ENCODE measurements at places on chromosomes 7 and 10.

GRCh38 chr7:115260381-115260780, 338.5 kb downstream of the MDFIC start:
- no peak for DNase-seq

DNA sequence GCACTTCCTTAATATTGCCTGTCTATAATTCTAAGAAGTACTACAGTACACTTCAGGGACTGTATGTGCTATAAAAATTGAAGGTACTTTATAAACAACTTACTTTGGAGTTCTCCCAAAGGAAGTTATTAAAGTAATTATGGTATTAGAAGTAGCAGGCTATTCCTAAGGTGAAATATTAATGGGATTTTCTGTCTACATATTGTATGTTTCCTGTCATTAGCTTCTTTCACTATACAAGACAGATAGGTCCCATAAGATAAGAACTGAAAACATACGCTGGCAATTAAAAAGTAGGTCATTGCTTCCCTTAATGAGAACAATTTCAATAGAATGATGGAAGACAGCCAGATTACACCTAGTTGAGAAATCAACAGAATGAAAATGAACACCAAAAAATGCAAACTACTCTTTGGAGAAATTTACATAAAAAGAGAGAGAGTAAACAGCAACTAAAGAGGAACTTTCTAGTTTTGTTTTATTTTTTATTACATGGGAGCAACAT, 147.0 kb downstream of the HBP1 start:
- no peak for DNase-seq

GRCh38 chr10:113767222-113767621, 15.7 kb downstream of the PLEKHS1 start:
- DNase-seq: no peak

GRCh38 chr10:70328967-70329366, 45.2 kb upstream of the NPFFR1 start:
- DNase-seq: no peak

- peak; percentile 24 for DNase-seq
Observed at GRCh38 chr7:39950473-39951225, 593 bp downstream of the CDK13 start.

DNA sequence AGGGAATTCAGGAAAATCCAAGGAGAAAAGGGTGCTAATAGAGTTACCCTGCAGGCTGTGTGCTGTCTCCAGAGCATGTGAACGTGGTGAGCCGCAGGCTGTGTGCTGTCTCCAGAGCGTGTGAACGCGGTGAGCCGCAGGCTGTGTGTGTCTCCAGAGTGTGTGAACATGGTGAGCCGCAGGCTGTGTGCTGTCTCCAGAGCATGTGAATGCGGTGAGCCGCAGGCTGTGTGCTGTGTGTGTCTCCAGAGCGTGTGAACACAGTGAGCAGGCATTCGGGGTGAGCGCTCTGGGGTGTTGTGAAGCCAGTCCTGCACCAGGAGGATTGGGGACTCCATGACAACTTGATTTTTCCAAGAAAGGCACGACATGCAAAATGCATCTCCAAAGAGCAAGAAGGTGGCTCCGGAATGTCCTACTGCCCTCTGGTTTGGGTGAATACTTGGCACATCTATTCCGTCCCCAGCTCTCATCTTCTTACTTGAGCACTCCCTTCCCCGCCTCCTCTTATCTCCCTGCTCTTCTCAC, 407.9 kb upstream of the SHH start:
- no peak for DNase-seq

- no peak for DNase-seq
Observed at GRCh38 chr10:69466158-69466490, 14.9 kb downstream of the TSPAN15 start.

- no peak for DNase-seq
Observed at GRCh38 chr10:86547296-86547695, 25.7 kb upstream of the WAPL start.

GRCh38 chr7:2471022-2471329, 5.2 kb downstream of the GRIFIN start:
- DNase-seq: no peak

DNA sequence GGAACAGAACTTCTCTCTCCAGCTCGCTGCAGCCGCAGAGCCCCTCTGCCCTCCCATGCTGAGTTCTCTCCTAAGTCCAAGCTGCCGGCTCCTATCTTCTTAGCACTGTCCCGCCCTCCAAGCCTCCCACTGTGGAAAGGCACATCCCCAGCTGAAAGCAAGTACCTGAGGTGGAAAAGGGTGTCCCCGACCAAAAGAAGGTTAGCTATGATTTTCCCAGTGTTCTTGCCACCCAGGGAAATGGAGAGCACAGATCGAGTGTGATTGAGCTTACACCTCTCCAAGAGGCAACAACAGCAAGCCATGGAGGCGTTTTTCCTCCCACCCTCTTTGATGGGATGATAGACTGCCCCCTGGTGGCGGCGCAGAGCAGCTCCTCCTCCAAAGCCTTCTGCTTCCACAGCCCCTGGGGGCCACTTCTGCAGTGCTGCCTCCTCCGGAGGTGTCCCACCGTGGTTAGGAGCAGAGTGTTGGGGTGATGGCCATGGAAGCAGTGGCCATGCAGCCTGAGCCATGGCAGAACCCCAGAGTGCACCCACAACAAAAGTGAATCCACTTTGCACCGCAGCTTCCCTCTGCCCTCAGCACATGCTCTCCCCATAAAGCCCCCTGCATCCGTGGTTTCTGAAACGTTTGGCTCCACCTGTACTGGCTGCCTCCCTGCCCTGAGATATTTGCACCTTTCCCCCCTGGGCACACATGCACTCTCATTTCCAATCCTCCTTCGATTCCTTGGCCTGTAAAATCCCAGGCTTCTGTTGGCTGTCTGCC, 143.1 kb upstream of the STK17A start:
- DNase-seq: peak; percentile 37

GRCh38 chr7:143408686-143409561, at the start of gene EPHA1:
TSS of gene EPHA1 (minus strand) at chr7:143408856. CDS start at chr7:143408805, 51 bp downstream.
- peak; percentile 79 for DNase-seq

DNA sequence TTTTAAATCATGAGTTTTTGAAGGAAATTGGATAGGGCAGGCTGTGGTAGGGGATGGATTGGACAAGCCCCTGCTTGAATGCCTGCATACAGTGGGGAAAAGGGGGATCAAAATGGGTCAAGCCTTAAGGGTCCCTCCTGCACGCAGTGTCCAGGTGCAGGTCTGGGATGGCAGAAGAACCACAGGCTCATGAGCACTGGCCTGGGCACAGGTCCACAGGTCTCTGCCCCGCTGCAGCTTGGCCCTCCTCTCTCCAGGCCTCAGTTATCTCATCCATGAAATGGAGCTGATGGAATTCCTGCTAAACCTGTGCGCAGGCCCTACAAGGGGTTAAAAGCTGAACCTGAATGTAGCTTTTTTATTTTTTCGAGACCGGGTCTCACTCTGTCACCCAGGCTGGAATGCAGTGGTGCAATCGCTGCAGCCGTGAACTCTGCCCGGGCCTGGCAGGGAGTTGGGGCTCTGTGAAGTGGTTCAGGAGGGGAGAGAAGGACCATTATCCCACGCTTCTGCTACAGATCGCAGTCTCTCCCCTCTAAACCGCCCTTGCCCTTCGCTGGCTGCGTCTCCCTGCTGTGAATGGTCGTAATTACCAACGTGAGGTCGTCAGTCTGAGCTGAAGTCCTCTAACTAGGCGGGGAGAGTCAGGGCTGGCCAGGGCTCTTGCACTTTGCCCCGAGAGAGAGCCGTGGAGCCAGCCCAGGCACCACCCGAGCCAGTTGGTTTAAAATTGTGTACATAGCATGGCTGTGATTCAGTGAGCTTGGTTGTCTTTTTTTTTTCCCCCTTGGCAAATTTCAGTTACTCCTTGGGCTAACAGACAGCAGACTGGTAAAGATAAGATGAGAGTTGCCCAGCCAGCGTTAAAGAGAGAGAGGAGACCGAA, 77.5 kb upstream of the GTF2I start:
- DNase-seq: no peak

- no peak for DNase-seq
Observed at GRCh38 chr10:16769331-16769730, 47.9 kb downstream of the RSU1 start.

DNA sequence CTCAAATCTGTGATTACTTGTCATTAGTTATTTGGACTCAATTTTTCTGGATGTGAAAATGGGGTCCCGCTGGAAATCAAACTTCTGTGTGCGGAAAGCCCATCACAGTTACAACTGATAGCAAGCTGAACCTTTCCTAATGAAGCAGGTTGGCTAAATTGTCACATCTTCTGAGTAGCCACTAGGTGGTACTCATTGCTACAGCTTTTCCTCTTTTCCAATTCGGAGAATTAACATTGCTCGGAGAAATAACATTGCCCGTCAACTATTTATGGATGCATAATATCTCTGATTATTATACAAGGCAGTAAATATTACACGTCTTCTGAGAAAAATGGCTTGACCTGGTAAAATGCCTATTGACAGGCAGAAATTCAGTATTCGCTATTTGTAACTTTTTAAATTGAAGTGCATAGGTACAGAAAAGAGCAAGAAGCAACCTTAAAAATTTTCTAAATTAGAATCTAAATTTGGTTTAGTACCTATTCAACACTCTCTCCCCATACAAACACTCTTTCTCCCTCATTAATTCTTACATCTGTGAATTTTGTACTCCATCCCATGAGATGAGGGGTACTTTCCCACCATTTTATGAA, 17.3 kb upstream of the BLOC1S2 start:
- DNase-seq: no peak

DNA sequence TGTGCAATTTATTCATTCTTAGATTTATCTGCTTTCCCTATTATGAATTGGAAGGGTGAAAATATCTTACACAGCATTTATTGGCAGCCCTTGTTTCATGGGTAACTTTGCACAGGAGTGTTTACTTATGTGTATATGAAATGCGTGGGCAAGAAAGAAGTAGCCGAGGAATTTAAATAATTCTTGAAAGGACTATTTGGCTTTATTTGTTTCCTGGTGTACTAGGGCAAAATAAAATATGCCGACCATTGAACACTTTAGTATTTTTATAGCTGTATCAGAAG, 93.7 kb downstream of the ARID5B start:
- DNase-seq: no peak

All from CD4-positive, alpha-beta T cell treated with Interleukin-6 at 100 ng/mL for 8 hours (primary cell).